ENCODE measurements at places on chromosomes 1 and 21.

- no peak for DNase-seq
Measured at GRCh38 chr1:51628715-51629590, 12.1 kb downstream of the OSBPL9 start.

DNA sequence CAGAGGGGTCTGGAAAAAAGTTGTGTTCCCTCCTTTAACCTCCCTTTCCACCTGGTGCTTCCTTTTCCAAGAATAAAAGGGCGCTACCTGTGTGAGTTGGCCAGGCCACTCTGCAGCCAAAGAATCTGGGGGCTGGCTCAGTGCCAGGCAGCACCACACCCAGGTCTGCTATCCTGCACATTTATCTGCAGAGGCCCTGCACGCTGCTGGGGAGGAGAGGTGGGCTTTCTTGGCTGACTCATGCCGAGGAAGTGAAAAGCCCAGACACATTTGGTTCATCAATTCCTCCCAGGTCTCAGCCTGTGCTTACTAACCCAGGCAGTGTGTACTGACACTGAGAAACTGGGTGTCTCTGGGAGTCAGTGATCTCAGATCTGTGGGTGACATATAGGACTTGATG, 79.8 kb upstream of the F3 start:
- DNase-seq: peak; percentile 7

DNA sequence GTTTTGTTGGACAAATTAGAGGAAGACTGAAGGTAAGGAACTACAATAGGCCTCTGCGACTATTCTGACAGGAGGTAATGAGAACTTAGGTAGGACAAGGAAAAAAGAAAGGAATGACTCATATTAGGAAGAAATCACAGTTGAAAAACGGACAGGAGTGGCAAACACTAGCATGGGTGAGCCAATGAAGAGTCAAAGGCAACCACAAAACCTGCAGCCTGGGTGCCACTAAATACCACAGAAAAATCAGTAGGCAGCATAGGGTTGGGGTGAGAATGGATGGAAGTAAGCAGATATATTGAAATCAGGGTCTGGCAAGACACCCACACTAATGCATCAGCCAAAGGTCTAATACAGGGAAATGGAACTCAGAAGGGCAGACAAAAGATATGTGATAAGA, 10.0 kb downstream of the RBM34 start:
- no peak for DNase-seq

DNA sequence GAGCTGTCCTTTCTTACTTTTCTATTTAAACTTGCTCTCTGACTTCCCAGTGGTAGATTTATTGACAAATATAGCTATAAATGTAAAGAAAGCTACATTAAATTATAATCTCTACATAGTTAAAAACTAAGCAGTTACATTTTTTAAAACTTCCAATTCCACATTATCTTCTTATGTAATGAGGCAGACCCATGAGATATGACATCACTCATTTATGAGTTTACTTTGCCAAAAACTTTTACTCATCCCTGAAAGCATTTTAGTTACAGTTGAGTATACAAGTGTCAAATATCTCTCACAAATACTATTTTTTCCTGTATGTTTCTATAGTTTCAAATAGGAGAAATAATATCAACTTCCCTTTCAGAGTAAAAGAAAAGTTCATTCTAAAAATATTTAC, 3.8 kb downstream of the NMNAT2 start:
- no peak for DNase-seq

DNA sequence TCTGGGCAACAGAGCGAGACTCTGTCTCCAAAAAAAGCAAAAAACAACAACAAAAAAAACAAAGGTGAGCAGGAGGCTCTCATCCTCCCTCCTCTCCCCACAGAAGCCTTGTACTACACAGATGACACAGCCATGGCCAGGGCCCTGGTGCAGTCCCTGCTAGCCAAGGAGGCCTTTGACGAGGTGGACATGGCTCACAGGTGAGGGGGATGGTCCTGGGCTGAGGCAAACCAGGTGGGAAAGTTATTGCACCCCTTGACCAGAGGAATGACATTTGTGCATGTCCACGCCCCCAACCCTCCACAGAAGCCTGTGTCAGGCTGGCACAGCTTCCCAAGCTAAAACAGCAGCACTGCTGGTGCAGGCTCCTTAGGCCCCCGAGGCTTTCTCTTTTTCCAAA, 2.4 kb downstream of the ADPRS start:
- DNase-seq: no peak

Measured in hematopoietic multipotent progenitor cell treated with erythropoietin and hydrocortisone succinate and interleukin-3 and kit ligand, for 17 days (in vitro differentiated cells).